ENCODE measurements at places on chromosomes 11 and 22.

- peaks cover 26% of the 10 kb centered on the region for H3K36me3 ChIP-seq
- DNase-seq: no peak
- H3K4me1 ChIP-seq: peaks cover 99% of the 10 kb centered on the region
- peak overlapping the region; percentile 98 for H3K27ac ChIP-seq
- H3K27me3 ChIP-seq: no peaks in the 10 kb centered on the region
These were observed 20.8 kb downstream of the IL10RA start for GRCh38 chr11:118007040-118007439.

GRCh38 chr22:49015993-49016908 is 811.4 kb downstream of the BRD1 start:
- H3K36me3 ChIP-seq: no peaks in the 10 kb centered on the region
- no peak overlapping the region for H3K27ac ChIP-seq
- H3K27me3 ChIP-seq: peaks cover 2% of the 10 kb centered on the region
- H3K4me3 ChIP-seq: no peak overlapping the region
- no peaks in the 10 kb centered on the region for H3K4me1 ChIP-seq
- peak; percentile 9 for DNase-seq

GRCh38 chr11:134152696-134153095 is 71.1 kb downstream of the NCAPD3 start:
- H3K27me3 ChIP-seq: no peaks in the 10 kb centered on the region
- H3K4me3 ChIP-seq: no peak overlapping the region
- DNase-seq: no peak
- H3K36me3 ChIP-seq: peaks cover 50% of the 10 kb centered on the region

GRCh38 chr11:75505916-75506692 is 19.6 kb downstream of the GDPD5 start:
- H3K4me3 ChIP-seq: no peak overlapping the region
- H3K4me1 ChIP-seq: peaks cover 24% of the 10 kb centered on the region
- peaks cover 3% of the 10 kb centered on the region for H3K27me3 ChIP-seq

- peaks cover 15% of the 10 kb centered on the region for H3K36me3 ChIP-seq
- H3K27ac ChIP-seq: no peak overlapping the region
- no peaks in the 10 kb centered on the region for H3K27me3 ChIP-seq
These were observed 23.9 kb downstream of the TTC17 start for GRCh38 chr11:43382614-43383013.

DNA sequence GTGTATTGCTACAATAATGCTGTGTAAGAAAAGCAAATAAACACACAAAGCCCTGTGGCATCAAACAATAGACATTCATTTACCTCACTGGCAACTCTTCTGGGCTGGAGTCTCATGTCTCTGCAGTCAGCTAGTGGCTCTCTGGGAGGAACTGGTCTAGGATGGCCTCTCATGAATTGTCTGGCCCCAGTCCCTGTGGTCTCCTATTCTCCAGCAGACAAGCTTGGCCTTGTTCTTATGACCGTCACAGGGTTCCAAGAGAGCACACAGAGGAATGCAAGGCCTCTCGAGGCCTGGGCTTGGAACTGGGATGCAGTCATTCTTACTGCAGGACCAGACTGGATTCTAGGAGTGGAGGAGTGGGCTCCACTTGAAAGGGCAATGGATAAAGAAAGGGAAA is 141.2 kb upstream of the NTM start:
- no peak overlapping the region for H3K4me3 ChIP-seq
- H3K27me3 ChIP-seq: no peaks in the 10 kb centered on the region
- H3K27ac ChIP-seq: no peak overlapping the region
- no peaks in the 10 kb centered on the region for H3K36me3 ChIP-seq
- H3K4me1 ChIP-seq: no peaks in the 10 kb centered on the region

DNA sequence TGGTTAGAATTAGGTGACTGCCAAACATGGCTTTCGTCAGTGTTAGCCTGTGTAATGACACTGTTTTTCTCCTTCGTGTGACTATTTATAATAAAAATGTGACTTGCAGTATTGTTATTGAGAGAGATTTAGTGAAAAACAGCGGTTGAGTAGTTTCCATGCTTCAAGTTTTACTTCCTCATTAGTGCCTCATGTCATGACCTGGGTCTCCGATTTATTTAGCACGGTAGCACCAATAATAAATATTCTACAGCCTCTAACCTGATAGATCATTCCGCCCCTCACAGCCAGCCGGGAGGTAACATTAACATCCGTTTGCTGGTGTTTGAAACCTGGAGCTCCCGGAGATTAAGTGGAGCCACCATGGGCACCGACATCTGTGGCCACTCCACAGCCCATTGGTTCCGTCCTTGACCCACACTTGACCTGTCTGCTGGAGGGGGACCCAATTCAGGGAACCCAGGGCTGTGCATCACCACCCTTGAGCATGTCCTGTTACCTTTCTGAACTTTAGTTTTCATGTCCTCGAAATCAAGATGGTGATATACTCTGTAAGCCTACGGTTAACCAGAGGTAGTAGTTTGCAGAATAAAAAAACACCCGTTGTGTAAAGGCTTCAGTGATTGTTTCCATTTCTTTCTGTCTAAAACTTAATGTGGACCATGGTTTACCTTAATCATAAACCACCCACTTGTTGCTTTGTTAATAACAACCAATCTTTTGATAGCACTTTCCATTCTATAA is 104.1 kb downstream of the ATXN10 start:
- H3K4me1 ChIP-seq: no peaks in the 10 kb centered on the region
- H3K36me3 ChIP-seq: peaks cover 6% of the 10 kb centered on the region
- H3K4me3 ChIP-seq: no peak overlapping the region
- no peak overlapping the region for H3K27ac ChIP-seq
- DNase-seq: no peak
- H3K27me3 ChIP-seq: no peaks in the 10 kb centered on the region

DNA sequence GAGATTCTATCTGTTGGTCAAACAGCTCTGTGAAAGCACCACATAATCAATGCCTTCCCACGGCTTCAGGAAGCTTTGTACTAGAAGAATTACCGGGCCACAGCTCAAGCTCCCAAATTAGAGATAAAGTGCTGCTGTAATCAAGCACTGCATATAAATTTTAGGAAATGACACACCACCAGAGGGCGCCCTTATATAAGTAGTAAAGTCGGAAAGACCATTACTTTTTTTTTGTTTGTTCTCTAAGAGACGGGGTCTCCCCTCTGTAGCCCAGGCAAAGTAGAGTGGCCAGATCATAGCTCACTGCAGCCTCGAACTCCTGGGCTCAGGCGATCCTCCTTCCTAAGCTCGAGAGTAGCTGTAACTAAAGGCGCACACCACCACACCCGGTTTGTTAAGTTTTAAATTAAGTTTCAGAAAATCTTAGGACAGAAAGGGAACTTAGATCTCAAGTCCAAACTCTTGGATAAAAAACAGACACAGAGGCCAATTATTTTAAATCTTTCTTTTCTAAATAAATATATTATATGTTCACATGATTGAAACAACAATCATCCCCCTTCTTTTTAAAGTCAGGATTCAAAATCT is 32.6 kb downstream of the PRCP start:
- H3K27me3 ChIP-seq: peaks cover 2% of the 10 kb centered on the region
- H3K4me1 ChIP-seq: peaks cover 10% of the 10 kb centered on the region
- no peak overlapping the region for H3K4me3 ChIP-seq
- peak; percentile 82 for DNase-seq

DNA sequence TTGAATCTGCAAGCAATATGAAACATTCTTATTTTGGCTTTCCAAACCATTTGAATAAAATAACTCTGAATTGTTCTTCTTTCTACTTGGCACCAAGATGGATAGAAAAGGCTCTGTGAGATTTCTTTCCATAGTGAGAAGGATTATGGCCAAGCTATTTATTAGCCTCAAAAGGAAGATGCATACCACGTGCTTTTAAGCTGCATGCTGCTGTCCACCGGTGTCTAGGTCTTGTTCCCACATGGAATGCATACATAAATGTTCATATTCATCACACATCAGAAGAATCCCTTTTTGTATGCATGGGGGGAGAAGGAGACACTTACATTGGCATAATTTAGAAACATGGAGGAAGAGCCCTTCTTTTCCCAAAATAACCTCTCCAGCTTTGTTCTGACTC is 273.4 kb downstream of the FAM76B start:
- H3K36me3 ChIP-seq: no peaks in the 10 kb centered on the region
- no peaks in the 10 kb centered on the region for H3K4me1 ChIP-seq
- no peak for DNase-seq
- H3K27ac ChIP-seq: no peak overlapping the region
- peaks cover 11% of the 10 kb centered on the region for H3K27me3 ChIP-seq

GRCh38 chr11:93840180-93840579 is 10.2 kb downstream of the VSTM5 start:
- H3K4me1 ChIP-seq: no peaks in the 10 kb centered on the region
- no peaks in the 10 kb centered on the region for H3K36me3 ChIP-seq
- no peak for DNase-seq
- H3K27me3 ChIP-seq: no peaks in the 10 kb centered on the region

DNA sequence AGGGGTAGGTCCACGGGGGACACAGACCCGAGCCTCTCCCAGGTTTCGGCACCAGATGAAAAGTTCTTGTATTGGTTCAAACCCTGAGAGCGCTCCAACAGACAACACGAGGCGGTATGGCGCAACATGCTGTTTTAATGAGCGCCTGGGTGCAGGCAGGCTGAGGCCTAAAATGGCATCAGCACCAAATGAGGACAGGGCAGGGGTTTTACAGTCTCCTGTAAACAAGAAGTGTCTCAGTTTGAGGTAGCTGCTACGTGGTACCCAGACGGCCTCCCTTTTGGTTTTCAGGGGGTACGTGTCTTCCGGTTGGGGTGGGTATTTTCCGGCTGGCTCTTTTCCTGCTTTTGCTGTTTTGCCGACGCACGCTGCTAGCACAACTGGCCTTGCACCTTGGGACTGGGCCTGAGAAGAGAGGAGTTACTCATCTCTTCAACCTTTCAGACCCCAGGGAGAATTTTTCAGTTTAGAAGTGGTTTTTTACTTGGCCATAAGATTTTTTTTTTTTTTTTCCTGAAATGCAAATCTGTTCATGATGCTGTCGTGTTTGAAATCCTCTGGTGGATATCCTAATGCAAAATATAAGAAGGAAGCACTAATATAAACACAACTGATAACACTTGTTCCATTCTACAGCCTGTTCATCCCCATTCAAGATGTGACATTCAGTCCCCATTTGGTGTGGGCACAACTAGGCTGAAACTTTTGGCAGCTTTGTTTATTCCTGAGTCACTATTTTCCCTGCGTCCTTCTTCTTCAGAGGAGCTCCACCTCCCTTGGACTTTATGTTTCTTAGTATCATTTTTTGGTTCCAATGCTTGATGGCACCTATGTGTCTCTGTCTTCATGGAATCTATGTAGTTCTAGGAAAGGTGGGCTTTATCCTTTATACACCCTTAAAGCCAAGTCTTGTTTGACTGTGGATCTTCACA is 6.5 kb downstream of the PPFIBP2 start:
- peak overlapping the region; percentile 45 for H3K27ac ChIP-seq
- peaks cover 18% of the 10 kb centered on the region for H3K4me1 ChIP-seq
- H3K36me3 ChIP-seq: peaks cover 1% of the 10 kb centered on the region
- H3K27me3 ChIP-seq: peaks cover 16% of the 10 kb centered on the region
- H3K4me3 ChIP-seq: no peak overlapping the region

GRCh38 chr22:21646608-21647590 is 4.8 kb downstream of the SDF2L1 start:
- H3K4me3 ChIP-seq: no peak overlapping the region
- H3K27me3 ChIP-seq: no peaks in the 10 kb centered on the region
- peaks cover 23% of the 10 kb centered on the region for H3K36me3 ChIP-seq
- DNase-seq: peak; percentile 90
- peak overlapping the region; percentile 52 for H3K27ac ChIP-seq

DNA sequence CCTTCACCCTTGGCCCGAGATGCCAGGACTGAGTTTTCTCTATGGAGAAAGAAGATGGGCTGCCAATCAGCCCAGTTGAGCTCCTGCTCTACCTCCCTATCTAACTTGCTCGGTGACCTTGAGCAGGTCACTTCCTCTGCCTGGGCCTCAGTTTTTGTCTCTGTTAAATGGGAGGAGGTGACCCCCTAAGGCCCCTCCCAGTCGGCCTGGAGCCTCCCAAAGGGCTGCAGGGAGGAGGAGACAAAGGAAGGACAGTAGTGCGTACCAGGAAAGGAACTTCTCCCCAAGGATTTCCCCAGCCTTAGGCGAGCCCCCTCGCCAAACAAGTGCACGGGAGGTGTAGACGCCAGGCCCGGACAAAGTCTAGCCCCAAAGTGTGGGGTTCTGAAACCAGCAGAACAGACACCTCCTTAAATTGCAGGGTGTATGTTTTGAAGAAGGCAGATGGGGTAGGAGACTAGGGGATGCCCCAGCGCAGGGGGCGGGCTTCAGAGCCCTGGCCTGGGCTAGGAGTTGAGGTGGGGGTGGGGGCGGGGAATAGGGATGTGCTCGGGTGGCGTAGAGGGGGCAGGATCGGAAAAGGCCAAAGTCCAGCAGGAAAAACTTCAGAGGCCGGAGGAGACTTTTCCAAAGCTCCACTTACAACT is 1.0 kb downstream of the CBX7 start:
- H3K36me3 ChIP-seq: peaks cover 1% of the 10 kb centered on the region
- peaks cover 24% of the 10 kb centered on the region for H3K27me3 ChIP-seq
- peaks cover 40% of the 10 kb centered on the region for H3K4me1 ChIP-seq
- peak overlapping the region; percentile 56 for H3K27ac ChIP-seq
- no peak for DNase-seq

DNA sequence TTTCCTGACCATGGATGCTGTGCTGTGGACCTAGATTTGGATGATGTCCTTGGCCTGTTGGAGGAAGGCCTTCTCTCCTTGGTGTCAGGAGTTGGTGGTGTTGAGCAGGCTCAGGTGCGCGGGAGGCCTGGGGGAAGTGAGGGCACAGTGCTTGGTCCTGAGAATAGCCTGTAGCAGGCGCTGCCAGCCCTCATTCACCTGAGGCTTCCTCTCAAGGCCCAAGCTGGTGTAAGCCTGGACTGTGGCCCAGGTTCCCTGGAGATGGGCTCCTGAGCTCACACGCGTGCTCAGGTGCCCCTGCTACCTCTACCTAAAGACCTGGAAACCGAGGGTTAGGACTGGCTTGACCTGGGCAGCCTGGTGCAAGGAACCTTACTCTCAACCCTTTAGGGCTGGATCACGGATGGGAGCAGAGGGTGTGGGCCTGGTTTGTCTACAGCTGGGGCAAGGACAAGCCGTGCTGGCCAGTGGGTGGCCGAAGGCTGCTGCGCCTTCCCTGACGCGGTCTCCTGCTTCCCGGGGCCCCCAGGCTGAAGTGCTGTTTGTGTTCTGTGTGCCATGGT is 7.8 kb upstream of the GRAMD4 start:
- no peak for DNase-seq
- H3K4me1 ChIP-seq: peaks cover 31% of the 10 kb centered on the region
- no peaks in the 10 kb centered on the region for H3K36me3 ChIP-seq
- H3K27me3 ChIP-seq: no peaks in the 10 kb centered on the region
- peak overlapping the region; percentile 94 for H3K27ac ChIP-seq

GRCh38 chr11:46353698-46354097 is 6.4 kb downstream of the DGKZ start:
- no peak overlapping the region for H3K4me3 ChIP-seq
- H3K36me3 ChIP-seq: peaks cover 3% of the 10 kb centered on the region
- peaks cover 69% of the 10 kb centered on the region for H3K4me1 ChIP-seq
- no peak for DNase-seq
- H3K27me3 ChIP-seq: no peaks in the 10 kb centered on the region

DNA sequence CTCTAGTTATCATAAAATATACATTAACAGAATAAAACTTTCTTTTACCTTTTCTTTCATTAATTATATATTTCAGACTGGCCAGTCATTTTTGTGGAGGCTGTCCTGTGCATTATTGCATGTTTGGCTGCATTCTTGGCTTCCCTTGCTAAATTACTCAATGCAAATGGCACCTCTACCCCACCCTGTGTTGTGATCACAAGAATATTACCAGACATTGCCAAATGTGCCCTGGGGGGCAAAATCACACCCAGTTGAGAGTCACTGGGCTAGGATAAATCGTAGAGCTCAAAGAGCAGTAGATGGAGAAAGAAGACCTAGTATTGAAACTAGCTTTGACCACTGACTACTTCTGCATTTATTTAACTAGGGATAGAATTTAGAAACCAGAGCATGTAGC is 1257.8 kb upstream of the TENM4 start:
- H3K4me1 ChIP-seq: no peaks in the 10 kb centered on the region
- no peak for DNase-seq
- no peaks in the 10 kb centered on the region for H3K27me3 ChIP-seq
- H3K4me3 ChIP-seq: no peak overlapping the region
- H3K36me3 ChIP-seq: no peaks in the 10 kb centered on the region
